ENCODE measurements at places on chromosomes 2 and 18.

GRCh38 chr2:225354281-225354774 is 45.2 kb upstream of the NYAP2 start:
- no peak for DNase-seq

DNA sequence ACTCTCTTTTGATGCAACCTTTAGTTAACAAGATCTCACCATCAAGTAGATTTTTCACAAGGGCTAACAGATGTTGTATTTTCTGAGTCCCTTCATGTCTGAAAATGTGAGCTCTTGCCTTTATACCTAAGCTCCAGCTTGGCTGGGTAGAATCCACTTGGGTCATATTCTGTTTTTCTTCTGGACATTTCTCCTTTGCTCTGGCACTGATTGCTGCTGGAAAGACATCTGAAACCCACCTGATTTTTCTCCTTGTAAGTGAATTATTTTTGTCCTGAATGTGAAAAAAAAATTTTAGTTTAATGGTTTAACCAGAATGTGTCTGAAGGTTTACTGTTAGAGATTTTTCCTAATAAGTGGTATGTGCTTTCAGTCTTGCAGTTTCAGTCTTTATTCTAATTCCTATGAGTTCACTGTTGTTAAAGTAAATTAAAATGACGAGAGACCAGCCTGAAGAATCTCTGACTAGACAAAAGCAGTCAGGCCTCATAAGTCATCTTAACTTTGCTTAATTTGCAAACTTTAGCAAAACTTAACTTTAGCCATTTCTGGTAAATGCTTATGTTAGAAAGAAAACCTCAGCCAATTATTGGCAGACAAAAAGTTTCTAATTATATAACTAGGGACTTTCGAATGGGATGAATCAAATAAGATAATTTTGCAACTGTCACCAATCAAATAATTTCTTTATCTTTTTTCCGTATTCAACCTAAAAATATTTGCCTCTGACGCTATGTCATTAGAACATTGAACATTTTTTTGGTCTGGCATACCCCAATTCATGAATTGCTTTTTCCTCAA is 70.8 kb downstream of the ACAA2 start:
- no peak for DNase-seq

- DNase-seq, result no peak
These were observed 25.4 kb downstream of the ALPK2 start for GRCh38 chr18:58603375-58604067.

DNA sequence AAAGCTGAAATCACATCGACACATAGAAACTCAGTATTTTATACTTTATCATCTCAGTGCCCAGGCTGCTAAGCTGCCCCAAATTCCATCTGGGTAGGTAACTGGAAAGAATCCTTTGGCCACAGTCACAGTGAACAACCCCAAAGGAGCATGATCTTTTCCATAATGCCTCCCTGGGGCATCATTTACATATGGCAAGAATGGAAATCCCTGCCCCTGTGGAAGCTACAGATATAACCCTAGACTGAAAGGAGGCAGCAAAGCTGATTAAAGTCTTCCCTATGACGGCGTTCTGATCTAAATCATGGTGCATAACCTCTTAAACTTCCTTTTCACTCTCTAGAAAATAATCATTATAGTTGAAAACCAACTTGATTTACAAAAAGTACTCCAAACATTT is 41.5 kb downstream of the MAP3K19 start:
- no peak for DNase-seq

- DNase-seq, result no peak
These were observed 337.0 kb downstream of the CYRIA start for GRCh38 chr2:16328521-16329190.
